ENCODE measurements at places on chromosomes 13 and 19. TPM values are rescaled to one million over a fixed set of nuclear protein-coding genes. Genes with fewer than 3 reads are reported as not detected.

EFNB2 gene
- total RNA-seq: 5.7 TPM

CYP2A7 gene
- not detected for total RNA-seq

PSG1 gene
- 0.12 TPM for total RNA-seq

MIR17HG gene
- 0.85 TPM for total RNA-seq

POU2F2 gene
- total RNA-seq: 0.43 TPM

KIRREL2 gene
- total RNA-seq: 0.50 TPM

TEX26 gene
- not detected for total RNA-seq

KCNJ14 gene
- total RNA-seq: 1.1 TPM

CEACAM3 gene
- total RNA-seq: not detected

WDR88 gene
- total RNA-seq: not detected

MYO1F gene
- total RNA-seq: 0.24 TPM

PABPC3 gene
- 0.13 TPM for total RNA-seq

ADGRL1 gene
- total RNA-seq: 6.2 TPM

FRY gene
- 0.09 TPM for total RNA-seq

CGB8 gene
- 2.5 TPM for total RNA-seq

ICAM4 gene
- not detected for total RNA-seq

ZNF560 gene
- total RNA-seq: not detected

ZNF557 gene
- 2.9 TPM for total RNA-seq

SSBP4 gene
- total RNA-seq: 45.3 TPM

FBXL3 gene
- 19.1 TPM for total RNA-seq

ONECUT3 gene
- not detected for total RNA-seq

FGF21 gene
- not detected for total RNA-seq

ZNF584 gene
- 17.9 TPM for total RNA-seq

MYH14 gene
- 6.3 TPM for total RNA-seq

DCT gene
- total RNA-seq: not detected

CD33 gene
- not detected for total RNA-seq

NEK5 gene
- 0.06 TPM for total RNA-seq

C5AR2 gene
- 8.9 TPM for total RNA-seq
